ENCODE measurements at places on chromosomes 3 and 15. TPM values are rescaled to one million over a fixed set of nuclear protein-coding genes. Genes with fewer than 3 reads are reported as not detected.

DNA sequence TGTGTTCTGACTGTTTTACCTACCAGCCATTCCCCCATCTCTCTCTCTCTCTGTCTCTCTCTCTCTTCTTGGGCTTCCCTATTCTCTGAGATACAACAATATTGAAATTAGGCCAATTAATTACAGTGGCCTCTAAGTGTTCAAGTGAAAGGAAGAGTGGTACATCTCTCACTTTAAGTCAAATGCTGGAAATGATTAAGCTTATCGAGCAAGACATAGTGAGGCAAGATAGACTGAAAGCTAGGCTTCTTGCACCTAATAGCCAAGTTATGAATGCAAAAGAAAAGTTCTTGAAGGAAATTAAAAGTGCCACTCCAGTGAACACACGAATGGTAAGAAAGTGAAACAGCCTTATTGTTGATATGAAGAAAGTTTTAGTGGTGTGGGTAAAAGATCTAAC lies 21.3 kb downstream of the SNRK start:
- DNase-seq, result no peak

- no peak for DNase-seq
Observed at GRCh38 chr15:80272987-80273386, 21.0 kb upstream of the CTXND1 start.

GRCh38 chr3:64070704-64071103 lies 47.4 kb upstream of the PSMD6 start:
- no peak for DNase-seq

GRCh38 chr3:17932136-17932771 lies 189.8 kb upstream of the TBC1D5 start:
- DNase-seq, result no peak

DNA sequence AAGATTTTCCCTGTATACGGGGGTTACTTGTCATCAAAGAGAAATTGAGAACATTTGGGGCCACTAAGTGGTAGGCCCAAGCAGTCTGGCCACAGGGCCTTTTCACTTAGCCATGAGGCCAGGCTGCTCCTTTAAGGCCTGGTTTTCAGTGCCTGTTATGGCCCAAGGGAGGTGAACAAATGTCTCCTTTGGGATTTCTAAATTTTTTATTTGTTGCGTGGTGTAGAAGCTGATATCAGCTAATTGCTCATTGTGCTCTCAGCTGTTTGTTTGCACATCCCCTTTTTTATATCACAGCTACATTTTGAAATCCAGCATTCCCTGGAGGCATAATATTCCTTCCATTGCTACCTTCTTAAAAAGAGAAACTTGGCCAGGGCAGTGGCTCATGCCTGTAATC lies 48.5 kb downstream of the RLBP1 start:
- no peak for DNase-seq

DNA sequence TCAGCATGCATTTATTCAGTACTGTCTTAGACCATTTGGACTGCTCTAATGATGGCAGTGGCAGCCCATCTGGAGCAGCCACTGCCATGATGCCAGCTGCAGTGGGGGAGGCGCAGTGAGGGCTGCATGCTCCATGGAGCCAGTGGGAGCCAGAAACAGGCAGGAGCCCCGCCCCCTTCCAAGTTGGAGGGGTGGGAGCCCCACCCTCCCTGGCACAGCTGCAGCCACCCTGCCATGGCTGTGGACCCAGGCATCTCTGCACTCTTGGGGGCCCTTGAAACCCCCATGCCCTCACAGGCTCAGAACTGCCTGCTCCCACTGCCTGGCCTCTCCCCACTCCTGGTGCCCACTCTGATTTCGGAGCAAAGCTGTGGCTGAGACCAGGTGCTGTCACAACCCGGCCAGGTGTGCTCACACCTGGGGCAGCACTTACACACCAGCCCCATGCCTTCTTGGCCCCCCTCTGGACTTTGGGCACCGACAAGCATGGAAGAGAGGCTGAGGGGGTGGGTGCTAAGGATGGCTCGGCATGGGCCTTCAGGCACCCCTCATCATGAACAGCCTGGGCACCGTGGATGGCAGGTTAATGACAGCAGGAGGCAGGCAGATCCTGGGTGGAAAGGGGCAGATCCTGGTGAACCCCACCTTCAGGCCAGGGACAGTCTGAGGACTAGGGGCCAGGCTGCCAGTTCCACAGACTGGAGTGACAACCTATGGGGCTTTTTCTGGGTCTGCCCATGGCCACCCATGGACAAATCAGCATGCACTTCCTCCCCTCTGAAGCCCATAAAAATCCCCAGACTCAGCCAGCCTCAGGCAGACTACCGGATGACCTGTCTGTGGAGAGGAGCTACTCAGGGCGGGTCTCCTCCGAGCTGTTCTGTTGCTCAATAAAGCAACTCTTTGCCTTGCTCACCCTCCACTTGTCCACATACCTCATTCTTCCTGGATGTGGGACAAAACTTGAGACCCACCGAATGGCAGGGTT lies 18.3 kb downstream of the TBC1D21 start:
- DNase-seq, result no peak

DNA sequence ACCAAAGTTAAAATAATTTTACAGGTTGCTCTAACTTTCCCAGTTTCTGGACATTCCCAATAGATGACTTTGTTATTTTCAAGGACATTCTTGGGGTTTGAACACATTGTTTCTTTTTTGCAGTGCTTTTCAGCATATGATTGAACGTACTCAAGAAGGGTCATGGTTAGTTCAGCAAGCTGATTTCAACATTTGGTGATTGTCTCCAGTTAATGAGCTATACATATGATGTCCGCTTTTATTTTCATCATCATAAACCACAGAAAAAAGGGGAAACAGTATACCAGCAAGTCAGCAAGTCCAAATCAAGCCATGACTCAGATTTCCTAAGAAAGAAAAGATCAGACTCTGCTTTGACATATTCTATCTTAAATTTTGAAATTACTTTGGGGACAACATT lies 69.4 kb downstream of the B3GALNT1 start:
- DNase-seq, result no peak

- no peak for DNase-seq
Observed at GRCh38 chr3:29690686-29691353, 409.9 kb downstream of the RBMS3 start.

DNA sequence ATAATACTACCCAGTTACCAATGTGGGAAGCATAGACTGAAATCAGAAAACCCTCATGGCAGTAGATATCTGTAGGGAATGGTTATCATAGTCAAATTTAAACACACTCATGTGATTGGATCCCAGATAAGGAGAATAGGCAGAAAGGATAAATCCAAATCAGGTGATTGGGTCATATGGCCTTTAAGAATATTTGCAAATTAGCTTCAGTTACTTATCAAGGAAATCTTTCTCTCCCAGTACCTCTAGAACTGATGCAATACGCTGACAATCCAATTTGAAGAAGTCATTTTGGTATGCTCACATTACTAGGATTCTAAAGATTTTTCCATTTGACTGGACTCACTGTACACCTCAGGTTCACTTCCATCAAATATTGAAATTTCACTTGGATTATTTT lies 87.7 kb upstream of the MNS1 start:
- DNase-seq, result no peak

DNA sequence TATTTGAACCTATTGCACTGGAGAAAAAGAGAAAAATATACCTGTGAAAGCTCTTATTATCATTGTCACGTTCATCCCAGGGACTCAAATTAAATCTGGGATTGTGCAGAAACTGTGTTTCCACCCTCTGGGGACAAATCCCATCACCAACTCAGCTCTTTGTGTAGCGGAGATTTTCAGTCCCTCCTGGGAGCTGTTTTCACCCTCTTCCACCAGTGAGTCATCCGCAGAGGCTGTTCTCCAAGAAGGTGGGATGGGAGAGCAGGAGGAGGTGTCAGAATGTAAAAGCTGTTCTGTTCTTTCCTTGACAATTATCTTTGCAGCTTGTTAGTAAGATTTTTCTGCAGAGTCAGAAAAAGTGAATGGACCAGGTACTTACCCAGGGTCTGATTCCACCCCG lies 28.0 kb downstream of the SV2B start:
- DNase-seq, result no peak

DNA sequence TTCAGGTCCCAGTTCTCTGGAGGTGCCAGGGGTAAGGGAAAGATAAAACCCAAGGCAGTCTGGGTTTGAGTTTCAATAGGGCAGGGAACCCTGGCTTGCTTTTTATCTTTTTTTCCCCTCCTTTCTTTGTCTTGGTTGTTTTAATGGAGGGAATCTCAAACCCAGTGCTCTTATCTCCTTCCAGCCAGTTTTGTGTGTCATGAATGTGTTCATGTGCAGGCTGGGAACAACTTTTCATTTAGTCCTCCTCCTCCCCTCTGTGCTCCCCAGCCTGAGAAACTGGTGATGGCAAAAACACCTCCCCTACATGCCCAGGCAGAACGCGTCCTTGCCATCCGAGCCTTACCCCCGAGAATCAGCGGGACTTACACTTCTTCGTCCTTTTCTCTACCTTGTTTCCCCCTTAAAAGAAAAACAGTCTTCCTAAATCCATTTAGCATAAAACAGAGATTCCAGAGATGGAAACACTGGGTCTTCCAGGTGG lies 10.9 kb downstream of the SEMA3G start:
- DNase-seq, result no peak

GRCh38 chr3:196270499-196270898 lies 17.0 kb downstream of the PCYT1A start:
- DNase-seq, result no peak

- DNase-seq, result no peak
Observed at GRCh38 chr3:16378920-16379319, 113.9 kb downstream of the OXNAD1 start.

GRCh38 chr15:99631255-99631654 lies 65.5 kb downstream of the MEF2A start:
- DNase-seq, result no peak

- DNase-seq, result no peak
Observed at GRCh38 chr15:51866161-51866560, 36.7 kb downstream of the TMOD3 start.

DNA sequence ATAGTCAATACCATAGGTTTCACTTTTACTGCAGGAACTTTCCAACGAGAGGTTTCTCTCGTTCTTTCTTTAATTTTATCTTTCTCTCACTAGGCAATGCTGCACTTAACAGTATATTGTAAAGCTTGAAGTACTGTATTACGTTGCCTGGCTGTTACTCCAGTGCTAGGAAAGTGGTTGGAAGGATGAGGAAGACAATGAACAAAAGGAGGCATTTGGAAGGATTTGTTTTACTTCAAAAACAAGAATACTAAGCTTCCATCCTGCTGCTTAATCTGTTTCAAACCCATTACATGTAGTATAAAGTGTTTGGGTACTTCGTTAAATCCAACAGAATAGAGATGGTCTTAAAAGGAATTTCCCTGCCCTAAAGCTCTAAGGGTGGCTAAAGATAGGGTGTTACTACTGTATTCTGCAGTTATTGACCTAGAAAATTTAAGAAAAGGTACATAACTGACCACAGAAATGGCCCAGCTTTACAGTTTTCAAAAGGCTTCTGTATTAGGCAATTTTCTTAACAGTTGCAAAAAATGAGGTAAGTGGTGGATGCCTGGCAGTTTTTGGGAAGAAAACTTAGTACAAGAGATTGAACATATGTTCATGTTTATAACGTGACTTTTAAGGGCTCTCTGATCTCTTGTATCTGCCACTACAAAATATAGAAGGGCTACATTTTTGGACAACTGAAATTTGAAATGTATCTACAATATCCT lies 785 bp upstream of the IFT57 start:
- no peak for DNase-seq

DNA sequence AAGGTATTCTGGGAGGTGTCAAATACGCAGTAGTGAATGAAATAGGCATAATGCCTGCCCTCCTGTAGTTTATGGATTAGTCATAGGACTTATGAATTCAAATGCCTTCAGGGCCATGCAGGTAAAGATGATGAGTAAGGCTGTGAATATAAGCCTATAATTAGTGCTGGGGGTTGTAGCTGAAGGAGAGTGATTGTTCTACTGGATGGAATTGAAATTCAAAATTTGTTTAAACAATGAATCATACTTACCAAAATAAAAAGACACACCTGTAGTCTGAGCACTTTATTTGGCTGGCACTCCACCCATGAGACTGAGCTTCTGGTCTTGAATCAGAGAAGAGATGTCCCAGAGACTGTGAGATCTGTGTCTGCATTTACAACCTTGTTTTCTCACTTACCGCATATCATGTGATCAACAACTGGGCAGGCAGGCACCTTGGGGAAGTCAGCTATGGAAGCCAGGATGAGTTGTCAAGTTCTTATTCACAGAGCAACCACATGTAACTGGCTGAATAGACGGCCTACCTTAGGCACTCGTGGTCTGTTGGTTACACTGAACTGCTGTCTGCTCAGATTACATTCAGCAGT lies 291.8 kb downstream of the NAALADL2 start:
- no peak for DNase-seq

DNA sequence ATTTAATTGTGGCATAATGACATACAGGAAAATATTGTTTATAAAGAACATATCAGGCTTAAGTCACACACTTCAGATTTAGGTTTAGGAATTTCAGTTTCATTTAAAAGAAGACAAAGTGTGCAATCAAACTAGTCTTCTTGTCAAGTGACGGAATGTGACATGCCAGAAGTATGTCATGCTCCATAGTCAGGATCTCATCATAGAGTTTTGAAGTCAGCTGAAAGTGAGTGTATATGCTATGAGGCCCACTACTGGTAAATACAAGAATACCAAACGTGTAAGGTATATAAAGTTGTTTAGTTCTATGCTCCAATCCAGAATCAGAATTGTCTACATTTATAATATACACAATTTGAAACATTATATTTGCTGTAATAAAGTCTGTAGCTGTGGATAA lies 988.4 kb downstream of the TBL1XR1 start:
- DNase-seq, result no peak

DNA sequence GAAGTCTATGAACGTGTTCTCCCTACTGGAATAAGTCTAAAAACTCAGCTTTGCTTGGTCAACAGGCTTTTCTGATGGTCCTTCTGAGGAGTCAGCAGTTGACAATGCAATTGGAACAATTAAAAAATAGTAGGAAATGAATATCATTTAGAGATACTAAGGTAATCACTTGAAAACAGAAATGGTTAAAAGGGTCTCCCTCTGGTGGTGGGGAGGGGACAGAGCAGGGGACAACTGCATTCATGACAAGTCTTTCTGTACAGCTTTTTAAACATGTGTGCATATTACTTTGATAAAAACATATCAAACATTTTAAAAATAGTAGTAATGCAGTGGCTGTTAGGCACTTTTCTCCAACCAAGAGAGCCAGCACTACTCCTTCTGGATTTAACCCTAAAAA lies 119.9 kb upstream of the FHIT start:
- DNase-seq, result peak; percentile 30

DNA sequence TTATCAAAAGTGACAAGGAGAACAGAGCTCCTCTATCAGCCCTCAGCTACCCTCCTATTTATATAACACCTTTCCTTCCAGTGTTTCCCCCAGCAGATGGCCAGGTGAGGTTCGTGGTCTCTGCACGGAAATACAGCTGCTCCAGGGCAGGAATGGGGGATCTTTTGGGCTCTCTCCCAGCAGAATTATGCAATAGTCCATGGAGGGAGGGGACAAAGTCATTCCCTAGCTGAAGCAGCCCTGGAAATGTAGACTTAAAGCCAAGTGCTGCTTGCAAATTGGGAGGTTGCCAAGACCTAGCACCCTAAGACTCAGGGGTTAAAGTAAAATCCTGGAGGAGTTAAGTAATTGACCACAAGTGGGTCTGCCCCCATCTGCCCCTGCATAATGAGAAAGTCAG lies 256.3 kb downstream of the LRTM1 start:
- no peak for DNase-seq

Gene LRRIQ4
- 0.05 TPM for total RNA-seq

Gene NEO1
- 6.1 TPM for total RNA-seq

Gene TMEM212
- total RNA-seq, result not detected

Gene FBXO40
- under 0.01 TPM for total RNA-seq

Gene GHSR
- not detected for total RNA-seq

Gene SETD5
- total RNA-seq, result 25.3 TPM

Gene SLC4A7
- total RNA-seq, result 24.8 TPM

Gene SCAP
- total RNA-seq, result 31.7 TPM

Gene SKOR1
- total RNA-seq, result 0.14 TPM

Gene GOLGA8S
- 0.05 TPM for total RNA-seq

Gene CPNE4
- total RNA-seq, result 0.33 TPM

Gene CHDH
- total RNA-seq, result 0.38 TPM

Gene SEC22C
- total RNA-seq, result 20.9 TPM

Measured in thymus (tissue), 14 donors.